ENCODE measurements at places on chromosomes 11 and 22.

DNA sequence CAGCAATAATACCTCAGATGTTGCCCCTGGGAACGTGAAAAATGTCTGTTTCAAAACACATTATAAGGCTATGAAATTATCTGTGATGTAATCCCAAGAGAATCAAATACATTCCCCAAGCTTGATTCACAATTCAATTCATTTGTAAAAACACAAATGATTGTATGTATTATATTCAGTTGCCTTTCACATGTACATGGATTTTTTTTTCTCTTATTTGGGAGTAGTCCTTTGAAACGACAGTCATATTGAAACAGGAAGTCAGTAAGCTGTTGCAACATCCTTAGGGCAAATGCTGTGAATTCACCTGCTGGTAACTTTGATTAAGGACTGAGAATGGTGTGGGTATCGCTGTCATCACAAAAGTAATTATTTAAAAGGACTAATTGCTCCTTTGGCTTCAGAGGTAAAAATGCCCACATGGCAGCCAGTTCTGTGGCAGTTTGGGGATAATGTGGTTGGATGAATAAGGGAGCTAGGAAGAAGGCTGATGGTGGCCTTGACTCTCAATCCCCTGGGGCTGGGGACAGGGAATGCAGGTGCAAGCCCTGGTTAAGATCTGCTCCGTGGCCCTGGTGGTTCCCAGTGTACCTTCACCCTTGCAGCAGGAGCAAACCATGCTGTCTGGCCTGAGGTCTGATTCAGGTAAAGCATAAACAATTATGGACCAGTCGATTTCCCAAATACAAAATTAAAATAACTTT, 13.2 kb downstream of the EHF start:
- DNase-seq, result peak; percentile 9

DNA sequence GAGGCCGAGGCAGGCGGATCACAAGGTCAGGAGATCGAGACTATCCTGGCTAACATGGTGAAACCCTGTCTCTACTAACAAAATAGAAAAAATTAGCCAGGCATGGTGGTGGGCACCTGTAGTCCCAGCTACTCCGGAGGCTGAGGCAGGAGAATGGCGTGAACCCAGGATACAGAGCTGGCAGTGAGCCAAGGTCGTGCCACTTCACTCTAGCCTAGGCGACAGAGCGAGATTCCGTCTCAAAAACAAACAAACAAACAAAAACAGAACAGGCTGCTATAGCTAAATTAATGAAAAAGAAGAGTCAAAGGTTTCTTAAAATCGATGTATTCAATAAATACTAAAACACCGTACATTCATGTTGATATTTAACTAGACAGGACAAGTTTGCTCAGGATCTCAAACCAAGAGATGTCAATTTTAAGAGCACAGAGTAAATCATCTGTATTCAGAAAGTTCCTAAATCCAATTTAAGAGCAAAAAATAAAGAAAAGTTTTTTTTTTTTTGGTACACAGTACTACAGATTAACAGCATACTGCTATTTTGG, 59.9 kb downstream of the NUP98 start:
- DNase-seq, result no peak

DNA sequence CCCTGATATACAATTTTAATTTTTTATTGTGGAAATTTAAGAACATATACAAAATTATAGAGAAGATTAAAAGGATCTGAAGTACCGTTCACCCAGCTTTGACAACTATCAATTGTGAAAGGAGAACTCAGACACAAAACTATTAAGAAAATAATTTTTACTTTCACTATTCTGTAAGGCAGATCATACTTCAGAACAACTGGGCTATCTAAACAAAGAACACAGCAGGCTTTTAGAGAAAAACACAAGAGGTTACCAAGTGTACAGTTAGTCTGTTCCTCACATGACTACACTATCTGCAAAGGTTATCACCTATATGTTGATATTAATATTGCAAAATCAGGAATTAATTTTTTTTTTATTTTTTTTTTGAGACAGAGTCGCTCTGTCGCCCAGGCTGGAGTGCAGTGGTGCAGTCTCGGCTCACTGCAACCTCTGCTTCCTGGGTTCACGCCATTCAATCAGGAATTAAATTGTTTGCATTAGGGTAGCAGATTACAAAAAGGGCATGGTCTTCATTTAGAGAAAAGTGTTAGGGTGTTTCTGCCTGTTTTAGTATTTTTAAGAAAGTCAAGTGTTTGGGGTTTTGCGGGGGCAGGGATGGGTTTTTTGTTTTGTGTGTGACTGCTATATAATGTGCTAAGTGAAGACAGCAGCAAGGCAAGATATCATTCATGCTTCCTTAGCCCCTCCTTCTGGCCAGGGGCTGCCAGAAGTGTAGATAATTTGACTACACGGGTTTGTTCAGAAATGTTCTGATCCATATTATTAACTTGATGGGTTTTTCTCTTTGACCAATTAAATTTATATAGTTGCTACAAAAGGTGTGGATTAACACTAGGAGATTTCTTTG, 27.6 kb upstream of the SIK2 start:
- peak; percentile 5 for DNase-seq

DNA sequence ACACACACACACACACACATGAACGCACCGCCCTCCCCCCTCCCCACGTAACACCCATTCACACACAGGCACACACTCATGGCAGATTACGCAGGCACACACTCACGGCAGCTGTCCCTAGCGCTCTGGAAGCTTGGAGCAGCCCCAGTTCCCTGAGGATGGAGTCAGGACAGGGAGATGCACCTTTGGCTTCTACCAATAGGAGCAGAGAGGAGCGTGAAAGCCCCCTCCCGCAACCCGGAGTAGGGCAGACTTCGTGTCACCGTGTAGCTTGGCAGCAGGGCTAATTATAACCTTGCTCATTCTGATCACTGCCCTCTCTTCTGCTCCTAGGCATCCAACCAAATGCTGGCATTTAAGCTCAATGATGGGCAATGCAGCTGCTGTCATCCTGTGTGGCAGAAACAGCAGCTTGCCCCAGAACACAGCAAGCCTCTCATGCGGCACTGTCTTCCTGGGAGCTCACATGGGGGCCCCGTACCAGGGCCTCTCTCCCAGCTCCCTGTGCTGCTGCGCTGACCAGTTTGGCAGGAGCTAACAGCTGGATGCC, 31.9 kb downstream of the ANKK1 start:
- DNase-seq, result no peak

- no peak for DNase-seq
Measured at GRCh38 chr22:48972979-48973693, 854.5 kb downstream of the BRD1 start.

DNA sequence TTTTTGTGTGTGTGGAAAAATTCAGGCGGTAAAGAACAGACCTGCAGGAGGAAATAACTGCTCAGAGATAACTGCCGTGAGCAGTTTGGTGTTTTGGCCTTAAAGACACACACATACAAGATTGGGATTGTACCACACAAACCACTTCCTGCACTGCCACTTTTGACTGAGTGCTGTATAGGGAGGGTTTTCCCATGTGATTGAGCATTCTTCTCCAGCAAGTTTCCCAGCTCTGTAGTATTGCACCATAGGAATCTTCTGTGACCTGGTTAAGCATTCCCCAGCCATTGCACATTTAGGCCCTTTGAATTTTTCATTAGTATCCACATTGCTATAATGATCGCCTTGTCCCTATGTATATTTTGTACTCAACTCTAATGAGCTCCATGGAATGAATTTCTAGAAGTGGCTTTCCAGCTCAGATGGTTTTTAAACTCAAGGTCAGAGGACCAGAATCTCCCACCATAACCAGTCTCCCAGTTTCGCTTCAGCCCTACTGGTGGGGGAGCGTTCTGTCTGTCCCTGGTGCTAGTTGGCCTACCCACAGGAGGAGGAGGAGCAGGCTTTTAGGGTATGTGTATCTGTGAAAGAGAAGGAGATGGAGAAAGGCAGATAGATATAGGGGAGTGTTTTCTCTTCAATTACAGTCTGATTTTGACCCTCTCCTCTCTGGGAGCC, 9.3 kb downstream of the CD82 start:
- DNase-seq, result no peak

DNA sequence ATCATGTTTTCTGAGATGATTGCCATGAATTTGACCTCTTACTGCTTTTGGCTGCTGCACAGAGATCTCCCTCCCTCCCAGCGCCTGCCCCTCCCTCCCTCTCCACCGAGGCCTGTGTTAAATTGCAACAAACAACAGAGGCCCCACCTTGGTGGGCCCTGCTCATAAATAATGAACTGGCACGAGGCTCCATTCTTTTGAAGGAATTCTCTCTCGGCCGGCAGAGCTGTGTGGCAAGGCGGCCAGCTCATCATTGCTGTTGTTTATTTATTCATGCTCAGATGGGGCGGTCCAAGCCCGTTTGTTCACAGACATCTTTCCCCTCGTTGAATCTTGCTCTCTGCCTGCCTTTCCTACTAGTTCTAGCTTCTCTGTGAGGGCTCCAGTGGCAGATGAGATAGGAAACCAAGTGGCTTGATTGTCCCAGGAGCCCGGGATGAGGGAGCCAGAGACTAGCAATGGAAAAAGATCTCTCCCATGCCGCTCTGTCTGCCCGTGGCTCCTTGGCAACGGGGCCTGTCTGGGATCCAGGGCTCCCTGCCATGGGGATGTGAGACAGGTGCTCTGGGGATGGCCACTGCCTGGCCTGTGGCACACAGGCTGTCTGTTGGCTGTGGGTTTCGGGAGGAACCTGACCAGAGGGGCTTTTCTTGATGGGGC, 192.6 kb downstream of the DSCAML1 start:
- peak; percentile 21 for DNase-seq

- DNase-seq, result peak; percentile 78
Measured at GRCh38 chr11:67301951-67302516, 1.3 kb upstream of the SSH3 start.

- DNase-seq, result no peak
Measured at GRCh38 chr11:120441592-120441991, 70.0 kb upstream of the GRIK4 start.

GRCh38 chr11:68997995-68998348, 15.1 kb downstream of the MRGPRF start:
- no peak for DNase-seq

- no peak for DNase-seq
Measured at GRCh38 chr11:37811349-37811748, 1213.3 kb upstream of the RAG2 start.

DNA sequence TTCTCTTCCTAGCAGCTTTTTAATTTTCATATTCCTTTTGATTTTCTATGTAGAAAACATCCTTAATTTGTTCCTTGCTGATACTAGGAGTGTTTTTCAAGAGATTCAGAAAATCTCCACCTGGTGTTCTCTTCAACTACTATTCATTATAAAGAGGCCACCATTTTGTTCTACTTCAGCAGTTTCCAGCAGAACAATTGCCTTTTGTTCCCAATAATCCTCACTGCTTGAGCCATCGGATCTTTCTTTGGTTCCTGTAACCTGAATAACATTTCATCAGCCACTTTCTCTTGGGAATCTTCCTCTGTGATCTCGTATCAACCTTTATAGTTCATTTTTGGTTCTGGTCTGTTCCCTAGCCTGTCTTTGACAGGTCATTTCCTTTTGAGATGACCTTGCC, 1.8 kb upstream of the OR10A5 start:
- DNase-seq, result no peak

DNA sequence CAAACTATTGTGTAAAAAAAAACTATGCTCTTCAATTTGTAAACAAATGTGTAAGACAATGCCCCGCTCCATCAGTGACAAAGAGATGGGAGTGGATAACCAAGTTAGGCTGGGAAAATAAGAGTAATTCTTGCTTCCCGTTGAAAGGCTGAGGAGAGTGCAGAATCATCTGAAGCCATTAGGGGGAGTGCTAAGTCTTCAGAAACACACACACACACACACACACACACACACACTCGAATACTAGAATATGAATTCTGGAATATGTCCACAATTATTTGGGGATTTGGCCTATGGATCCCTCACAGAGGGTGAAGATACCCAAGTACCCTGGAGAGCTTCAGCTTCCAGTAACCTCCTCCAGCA, 27.8 kb upstream of the ROBO3 start:
- peak; percentile 72 for DNase-seq

DNA sequence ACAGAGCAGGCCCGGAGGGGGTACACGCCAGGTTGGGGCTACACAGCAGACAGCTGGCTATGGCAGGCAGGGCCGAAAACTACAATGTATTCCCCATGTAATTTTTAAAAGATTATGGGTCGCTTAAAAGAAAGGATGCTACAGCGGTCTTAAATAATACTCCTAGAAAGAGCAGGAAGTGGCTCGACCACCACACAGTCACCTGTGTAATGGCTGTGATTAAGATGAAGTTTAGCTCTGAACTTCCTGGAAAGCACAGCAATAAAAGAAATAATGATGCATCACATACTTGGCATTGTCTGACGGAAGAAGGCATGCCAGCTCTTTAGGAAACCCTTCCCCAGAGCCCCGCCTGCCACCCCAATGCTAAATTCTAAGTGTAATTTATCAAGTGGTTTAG, 32.6 kb downstream of the WNT11 start:
- no peak for DNase-seq

DNA sequence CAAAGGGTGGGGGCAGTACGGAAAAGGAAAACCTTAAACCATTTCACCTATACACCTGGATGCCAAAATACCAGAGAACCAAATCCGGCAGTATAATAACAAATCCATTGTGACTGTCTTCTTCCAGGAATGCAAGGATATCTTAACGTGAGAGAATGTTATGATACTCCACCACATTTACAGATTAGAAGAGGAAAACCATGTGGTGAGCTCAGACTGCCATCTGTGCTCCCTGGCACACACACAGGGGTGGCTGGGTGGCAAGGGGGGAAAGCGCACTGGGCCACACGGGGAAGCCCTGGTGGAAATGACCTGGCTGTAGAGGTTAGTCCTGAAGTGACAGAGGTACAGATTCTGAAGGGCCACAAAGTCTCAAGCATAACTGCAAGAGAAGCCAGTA, 9.9 kb downstream of the EIF1AD start:
- no peak for DNase-seq

GRCh38 chr22:33248948-33249347, 190.8 kb upstream of the SYN3 start:
- no peak for DNase-seq

- DNase-seq, result no peak
Measured at GRCh38 chr22:17167486-17167885, 8.4 kb upstream of the HDHD5 start.
